Bone marrow (tissue), 2 donors: ENCODE measurements at places on chromosomes 2 and 18.

DNA sequence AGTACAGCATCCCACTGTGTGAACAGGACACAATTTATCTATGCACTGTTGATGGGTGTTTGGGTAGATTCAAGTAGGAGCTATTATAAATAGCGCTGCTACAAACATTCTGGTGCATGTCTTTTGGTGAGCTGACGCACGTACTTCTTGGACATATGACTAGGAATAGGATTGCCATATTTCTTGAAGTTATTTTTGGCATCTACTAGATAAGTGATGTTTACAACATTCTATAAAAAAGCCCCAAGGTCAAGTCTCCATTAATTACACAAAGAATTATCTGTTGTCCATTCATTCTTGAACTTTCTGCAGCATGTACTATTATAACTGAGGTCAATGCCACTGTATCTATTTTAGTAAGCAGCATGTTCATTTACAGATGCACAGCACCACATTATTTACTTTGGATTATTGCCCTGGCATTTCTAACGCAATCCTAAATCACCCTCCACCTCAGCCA, 225.5 kb upstream of the TMEM200C start:
- no peak for DNase-seq

DNA sequence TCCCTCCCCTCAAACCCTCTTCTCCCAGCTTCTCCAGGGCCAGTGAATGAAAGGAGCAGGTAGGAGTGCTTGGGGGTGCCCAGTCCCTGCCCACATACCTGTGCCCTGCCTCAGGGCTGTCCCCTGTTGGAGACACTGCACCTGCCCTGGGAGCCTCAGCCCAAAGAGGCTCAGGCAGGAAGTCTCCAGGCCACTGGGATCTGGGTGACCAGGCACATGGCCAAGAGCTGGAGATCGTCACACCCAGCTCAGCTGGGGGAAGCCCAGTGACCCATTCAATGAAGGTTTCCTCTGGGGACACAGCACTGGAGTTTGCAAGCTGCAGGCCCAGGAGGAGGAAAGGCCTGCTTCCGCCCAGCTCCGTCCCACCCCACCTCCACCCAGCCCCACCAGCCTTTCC, 156.4 kb downstream of the ZFP36L2 start:
- no peak for DNase-seq

GRCh38 chr2:112204411-112204810, 50.4 kb downstream of the ZC3H8 start:
- DNase-seq, result no peak

DNA sequence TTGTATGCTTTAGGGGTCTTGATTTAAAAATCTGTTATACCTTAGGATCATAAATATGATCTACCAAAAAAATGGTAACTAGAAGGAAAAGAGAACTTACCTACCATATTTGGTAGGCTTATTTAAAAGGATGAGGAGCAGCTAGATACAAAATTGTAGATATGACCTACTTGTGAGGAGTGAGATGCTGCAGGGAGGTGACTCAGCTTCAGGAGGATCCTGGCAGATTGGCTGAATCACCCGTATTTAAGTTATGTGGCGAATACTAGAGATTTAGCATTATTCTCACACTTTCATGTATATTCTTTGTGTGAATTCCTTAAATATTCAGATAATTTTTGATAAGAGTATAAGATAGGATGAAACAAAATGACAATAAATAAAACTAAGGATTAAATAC, 657.3 kb upstream of the LINC00305 start:
- no peak for DNase-seq

- DNase-seq, result no peak
Observed at GRCh38 chr2:47269316-47270232, 114.5 kb upstream of the STPG4 start.

- DNase-seq, result no peak
Observed at GRCh38 chr18:2547477-2548087, 23.7 kb downstream of the METTL4 start.

DNA sequence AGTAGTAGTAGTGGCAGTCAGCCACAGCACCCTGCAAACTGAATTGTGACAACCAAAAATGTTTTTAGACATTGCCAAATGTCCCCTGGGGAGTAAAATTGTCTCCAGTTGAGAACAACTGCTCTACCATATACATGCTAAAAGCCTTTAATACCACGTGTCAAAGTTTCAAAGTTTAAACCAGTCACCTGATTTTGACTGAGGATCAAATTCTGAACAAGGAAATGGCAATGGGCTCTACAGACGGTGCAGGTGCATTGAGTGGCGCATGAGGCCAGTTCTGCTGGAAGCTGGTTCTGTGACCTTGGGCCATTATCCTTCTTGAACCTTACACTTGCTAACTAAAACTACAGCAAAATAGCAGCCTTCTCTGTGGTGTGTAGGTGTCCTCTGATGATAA, 85.0 kb downstream of the LIPG start:
- DNase-seq, result no peak

GRCh38 chr2:135504811-135505210, 26.2 kb downstream of the ZRANB3 start:
- DNase-seq, result no peak

- DNase-seq, result peak; percentile 54
Observed at GRCh38 chr2:70124983-70125480, 37.8 kb downstream of the PCBP1 start.

DNA sequence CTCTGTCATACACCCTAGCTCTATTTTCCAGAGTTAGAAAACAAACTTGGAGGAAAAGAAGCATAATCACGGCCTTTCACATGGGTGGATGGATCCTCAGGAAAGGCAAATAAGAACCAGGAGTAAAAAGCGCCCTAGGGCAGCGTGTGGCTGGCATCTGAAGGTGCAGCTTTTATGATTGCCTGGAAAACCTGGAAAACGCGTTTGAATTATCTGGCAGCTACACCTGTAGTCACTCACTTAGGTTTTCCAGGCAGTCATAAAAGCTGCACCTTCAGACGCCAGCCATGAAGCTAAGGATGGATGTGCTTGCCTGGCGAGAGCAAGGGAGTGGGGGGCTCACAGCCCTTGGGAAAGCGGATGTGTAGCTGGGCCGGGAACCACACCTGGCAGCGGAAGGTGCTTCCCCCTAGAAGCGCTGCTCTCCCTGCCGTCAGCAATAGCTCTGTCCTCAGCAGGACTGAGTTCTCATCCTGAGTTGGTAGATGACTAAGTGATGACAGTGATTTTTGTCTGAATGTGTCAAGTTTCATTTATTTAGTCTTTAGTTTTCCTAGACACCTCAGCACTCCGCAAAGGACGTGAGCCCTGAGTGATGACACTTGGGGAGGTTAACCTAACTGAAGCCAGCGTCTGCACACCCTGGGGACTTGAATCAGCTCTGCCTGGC, 82.0 kb downstream of the DCDC2C start:
- DNase-seq, result no peak

GRCh38 chr2:226776104-226776503, 23.5 kb downstream of the IRS1 start:
- DNase-seq, result no peak

DNA sequence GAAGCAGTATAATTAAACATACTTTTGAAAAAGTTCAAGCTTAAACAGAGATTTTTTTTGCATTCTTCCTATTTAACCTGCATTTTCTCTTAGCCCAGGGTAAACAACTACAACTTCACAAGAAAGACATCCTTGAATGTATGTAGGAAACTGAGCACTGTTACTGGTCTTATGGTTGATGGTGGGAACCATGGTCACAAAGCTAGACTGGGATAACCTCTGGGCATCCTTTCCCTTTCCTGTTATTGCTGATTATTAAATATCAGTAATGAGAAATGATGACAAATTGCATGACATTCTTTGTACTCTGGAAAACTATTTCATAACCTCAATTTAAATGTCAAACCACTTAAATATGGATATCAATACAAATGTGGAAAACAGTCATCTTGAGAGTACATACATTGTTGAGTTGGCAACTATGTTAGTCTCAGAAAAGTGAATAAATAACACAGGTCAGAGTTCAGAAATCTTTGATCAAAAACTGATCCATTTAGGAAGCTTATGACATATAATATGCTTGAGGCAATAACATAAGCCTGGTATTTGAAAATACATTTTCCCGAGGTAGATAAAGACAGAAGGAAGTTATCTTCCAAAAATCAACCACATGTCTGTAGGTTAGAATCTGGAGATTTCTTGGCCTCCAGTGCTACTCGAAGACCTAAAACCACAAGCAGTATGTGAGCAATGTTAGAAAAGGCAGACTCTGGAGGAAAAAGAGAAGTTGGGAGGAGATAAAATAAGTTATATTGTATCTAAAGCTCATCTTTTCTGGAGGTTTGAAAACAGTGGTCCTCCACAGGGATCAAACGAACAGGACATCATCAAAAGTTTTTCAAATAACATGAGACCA, 65.2 kb upstream of the ST8SIA5 start:
- peak; percentile 10 for DNase-seq

- no peak for DNase-seq
Observed at GRCh38 chr2:29562319-29562718, 359.1 kb downstream of the ALK start.

GRCh38 chr2:172613040-172613439, 57.1 kb downstream of the PDK1 start:
- no peak for DNase-seq

DNA sequence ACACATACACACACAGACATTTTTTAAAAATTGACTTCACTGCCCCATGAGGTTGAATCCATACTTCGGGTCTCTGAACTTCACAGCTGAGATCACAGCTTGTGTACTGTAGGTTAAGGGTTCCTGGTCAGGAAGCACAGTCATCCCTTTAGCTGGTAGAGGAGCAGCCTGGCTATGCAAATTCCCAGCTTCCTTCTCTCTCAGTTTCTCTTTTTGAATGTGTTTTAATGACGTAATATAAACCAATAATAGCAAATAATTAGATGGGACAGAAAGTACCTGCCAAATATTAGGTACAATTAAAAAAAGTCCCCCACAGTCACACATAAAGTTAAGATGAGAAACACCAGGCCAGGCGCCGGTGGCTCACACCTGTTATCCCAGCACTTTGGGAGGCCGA, 178.7 kb downstream of the ZNF385B start:
- no peak for DNase-seq

- no peak for DNase-seq
Observed at GRCh38 chr2:218824004-218824403, 7.6 kb downstream of the PRKAG3 start.

DNA sequence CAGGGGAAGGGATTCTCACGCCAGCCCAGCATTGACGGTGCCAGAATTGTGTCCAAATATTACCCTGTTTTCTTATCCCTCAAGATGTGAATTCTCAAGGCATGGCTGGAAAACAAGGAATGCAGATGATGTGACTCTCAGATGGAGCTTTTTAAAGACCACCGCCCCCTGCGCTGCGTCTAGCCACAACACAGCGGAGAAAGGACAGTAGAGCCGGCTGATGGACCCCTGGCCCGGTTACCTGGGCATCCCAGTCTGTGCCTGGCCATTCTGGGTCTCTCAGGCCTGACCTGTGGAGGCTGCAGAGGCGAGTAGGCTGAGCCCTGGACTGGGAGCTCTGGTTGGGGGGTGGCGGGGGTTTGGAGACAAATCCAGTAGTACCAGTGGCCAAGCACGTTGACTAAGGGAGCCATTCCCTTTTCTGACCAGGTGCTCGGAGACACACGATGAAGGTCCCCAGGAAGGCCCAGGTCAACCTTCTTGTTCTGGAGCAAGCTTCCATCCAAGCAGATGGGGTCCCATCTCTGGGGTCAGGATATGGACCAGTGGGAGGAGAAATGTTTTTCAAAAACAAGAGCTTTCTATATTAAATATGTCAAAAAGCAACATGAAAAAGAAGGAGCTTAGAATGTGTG, 5.3 kb downstream of the CAPN13 start:
- no peak for DNase-seq

DNA sequence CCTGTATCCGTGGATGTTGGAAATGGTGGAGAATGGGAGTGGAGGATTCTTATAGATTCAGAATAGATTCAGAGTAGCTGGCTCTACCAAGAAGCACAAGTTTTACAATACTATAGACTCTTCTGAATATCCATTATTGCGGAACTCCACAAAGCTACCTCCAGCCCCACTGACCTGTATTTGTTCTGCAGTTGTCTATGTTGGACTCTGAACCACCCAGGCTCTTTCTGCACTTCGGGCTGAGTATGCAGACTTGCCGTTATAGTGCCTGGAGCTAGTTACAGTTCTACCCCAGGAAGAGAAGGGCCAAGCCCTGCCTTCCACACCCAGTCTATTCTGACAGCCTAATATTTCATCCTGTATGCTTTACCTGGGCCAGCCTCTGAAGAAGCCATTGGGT, 4.4 kb upstream of the RGPD4 start:
- no peak for DNase-seq

- no peak for DNase-seq
Observed at GRCh38 chr2:147214914-147215313, 629.9 kb upstream of the ACVR2A start.

- DNase-seq, result no peak
Observed at GRCh38 chr2:218991674-218992168, 1.5 kb downstream of the CRYBA2 start.

- no peak for DNase-seq
Observed at GRCh38 chr2:190537765-190538164, 3.2 kb upstream of the NEMP2 start.

DNA sequence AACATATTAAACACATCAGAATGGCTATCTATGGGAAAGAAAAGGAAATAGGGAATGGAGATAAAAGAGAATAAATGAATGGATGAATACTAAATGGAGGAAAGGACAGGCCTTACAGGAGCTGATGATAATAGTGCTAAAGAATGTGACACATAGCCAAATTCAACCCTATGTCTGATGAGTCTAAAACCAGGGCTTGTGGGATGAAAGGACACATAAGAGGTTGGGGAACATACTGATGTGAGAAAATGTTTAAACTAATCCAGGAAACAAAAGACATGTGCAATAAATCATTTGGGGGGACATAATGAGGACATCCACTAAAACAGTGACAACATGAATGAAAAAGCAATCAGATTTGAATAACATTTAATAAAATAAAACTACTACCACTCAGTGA, 120.0 kb downstream of the DYM start:
- DNase-seq, result no peak

GRCh38 chr2:124149571-124149970, 124.5 kb downstream of the CNTNAP5 start:
- DNase-seq, result no peak

DNA sequence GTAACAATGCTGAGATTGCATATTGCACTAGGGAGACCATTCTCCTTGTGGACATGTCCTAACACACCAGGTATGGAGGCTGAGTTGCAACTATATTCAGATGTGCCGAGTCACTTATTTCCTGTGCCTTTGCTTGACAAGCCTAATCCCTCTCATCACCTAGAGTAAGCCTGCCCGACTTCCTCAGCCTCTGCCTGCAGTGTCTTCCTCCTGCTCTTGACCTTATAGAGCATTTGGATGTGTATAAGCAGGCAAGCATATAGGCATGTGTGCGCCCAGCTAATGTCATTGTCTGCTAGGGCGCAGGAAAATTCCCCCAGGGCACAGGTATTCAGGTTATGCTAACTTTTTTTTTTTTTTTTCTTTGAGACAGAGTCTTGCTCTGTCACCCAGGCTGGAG, 316.9 kb downstream of the CDH2 start:
- DNase-seq, result no peak

GRCh38 chr2:17877811-17878280, 621 bp upstream of the KCNS3 start:
- DNase-seq, result peak; percentile 43

- no peak for DNase-seq
Observed at GRCh38 chr2:238875101-238875470, 27.2 kb downstream of the TWIST2 start.

- DNase-seq, result no peak
Observed at GRCh38 chr2:121605820-121606733, 43.2 kb downstream of the CLASP1 start.

- DNase-seq, result no peak
Observed at GRCh38 chr18:27142891-27143290, 42.2 kb downstream of the CHST9 start.

- no peak for DNase-seq
Observed at GRCh38 chr2:79935771-79936657, 368.5 kb downstream of the LRRTM1 start.

GRCh38 chr2:207419331-207419730, 110.4 kb upstream of the CREB1 start:
- no peak for DNase-seq
